ENCODE measurements at places on chromosomes 12 and 14. TPM values are rescaled to one million over a fixed set of nuclear protein-coding genes. Genes with fewer than 3 reads are reported as not detected.

RASSF8 gene
- 0.28 TPM for total RNA-seq

EIF5 gene
- total RNA-seq = 261 TPM

INHBC gene
- total RNA-seq = 0.14 TPM

RAD9B gene
- total RNA-seq = 0.41 TPM

TTC7B gene
- 7.7 TPM for total RNA-seq

RAB35 gene
- total RNA-seq = 87.0 TPM

FGD4 gene
- 1.7 TPM for total RNA-seq

OVCH1 gene
- not detected for total RNA-seq

MUCL1 gene
- not detected for total RNA-seq

MYRFL gene
- not detected for total RNA-seq

CLEC9A gene
- total RNA-seq = not detected

KRT73 gene
- not detected for total RNA-seq

SMCO3 gene
- not detected for total RNA-seq

TTC9 gene
- 6.1 TPM for total RNA-seq

IL23A gene
- 31.0 TPM for total RNA-seq

NGB gene
- not detected for total RNA-seq

POTEG gene
- total RNA-seq = not detected

NTS gene
- total RNA-seq = not detected

P2RX7 gene
- total RNA-seq = 6.5 TPM

CLEC1B gene
- not detected for total RNA-seq

GRIP1 gene
- not detected for total RNA-seq

MAX gene
- total RNA-seq = 115 TPM

PAPLN gene
- 0.75 TPM for total RNA-seq

TMPRSS12 gene
- not detected for total RNA-seq

PTHLH gene
- total RNA-seq = not detected

LRIG3 gene
- 0.21 TPM for total RNA-seq

TAS2R9 gene
- total RNA-seq = not detected
